ENCODE measurements at places on chromosomes 2 and 18. TPM values are rescaled to one million over a fixed set of nuclear protein-coding genes. Genes with fewer than 3 reads are reported as not detected.
A peak's percentile ranks its signal among the peaks of the same experiment; 100 is the strongest.

CYP27A1 gene
- total RNA-seq: not detected

BUB1 gene
- 61.7 TPM for total RNA-seq

GAREM1 gene
- total RNA-seq: not detected

TMEM37 gene
- total RNA-seq: not detected

WNT10A gene
- total RNA-seq: 0.28 TPM

CYBRD1 gene
- total RNA-seq: 4.7 TPM

TXNDC2 gene
- not detected for total RNA-seq

REG1B gene
- not detected for total RNA-seq

- no peak for DNase-seq
Observed at GRCh38 chr18:56009411-56009810, 421.4 kb upstream of the TCF4 start.

GRCh38 chr2:36245651-36246050 is 109.9 kb upstream of the CRIM1 start:
- DNase-seq: peak; percentile 64

- DNase-seq: peak; percentile 59
Observed at GRCh38 chr2:222730366-222730999, 59.0 kb downstream of the MOGAT1 start.

DNA sequence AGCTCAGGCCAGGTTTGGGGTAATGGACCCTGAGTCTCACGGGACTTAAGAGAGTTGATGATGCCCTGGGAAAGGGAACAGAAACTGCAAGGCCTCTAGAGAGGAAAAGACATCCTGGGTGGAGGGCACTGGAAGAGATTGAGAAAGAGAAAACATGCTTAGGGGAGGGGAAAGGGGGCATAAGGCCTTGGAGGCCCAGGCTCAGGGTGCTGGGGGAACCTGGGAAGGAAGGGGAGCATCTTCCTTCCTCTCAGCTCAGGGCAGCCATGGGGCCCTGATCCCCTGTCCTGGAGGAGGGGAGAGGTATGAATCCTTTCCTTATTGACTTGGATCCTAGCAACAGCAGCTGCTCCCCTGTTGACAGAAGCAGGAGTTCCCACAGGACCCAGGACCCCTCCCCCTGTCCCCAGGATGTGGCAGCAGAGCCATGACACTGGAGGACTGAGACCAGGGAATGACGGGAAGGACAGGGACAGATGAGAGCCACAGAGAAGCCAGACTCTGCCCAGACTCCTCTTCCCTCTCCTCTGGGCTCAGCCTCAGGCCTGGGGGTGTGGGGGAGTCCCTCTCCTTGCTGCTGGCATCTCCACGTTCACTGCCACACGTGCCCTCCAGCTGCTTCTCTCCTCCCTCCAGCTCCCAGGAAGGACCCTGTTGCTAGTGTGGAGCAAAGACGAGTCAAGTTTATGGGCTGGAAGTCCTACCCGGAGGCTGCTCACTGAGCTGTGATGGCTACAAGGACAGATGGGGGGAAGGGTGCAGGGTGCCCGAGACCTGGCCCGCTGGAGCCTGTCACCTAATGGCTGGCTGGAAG is 815 bp downstream of the GPBAR1 start:
- DNase-seq: no peak

DNA sequence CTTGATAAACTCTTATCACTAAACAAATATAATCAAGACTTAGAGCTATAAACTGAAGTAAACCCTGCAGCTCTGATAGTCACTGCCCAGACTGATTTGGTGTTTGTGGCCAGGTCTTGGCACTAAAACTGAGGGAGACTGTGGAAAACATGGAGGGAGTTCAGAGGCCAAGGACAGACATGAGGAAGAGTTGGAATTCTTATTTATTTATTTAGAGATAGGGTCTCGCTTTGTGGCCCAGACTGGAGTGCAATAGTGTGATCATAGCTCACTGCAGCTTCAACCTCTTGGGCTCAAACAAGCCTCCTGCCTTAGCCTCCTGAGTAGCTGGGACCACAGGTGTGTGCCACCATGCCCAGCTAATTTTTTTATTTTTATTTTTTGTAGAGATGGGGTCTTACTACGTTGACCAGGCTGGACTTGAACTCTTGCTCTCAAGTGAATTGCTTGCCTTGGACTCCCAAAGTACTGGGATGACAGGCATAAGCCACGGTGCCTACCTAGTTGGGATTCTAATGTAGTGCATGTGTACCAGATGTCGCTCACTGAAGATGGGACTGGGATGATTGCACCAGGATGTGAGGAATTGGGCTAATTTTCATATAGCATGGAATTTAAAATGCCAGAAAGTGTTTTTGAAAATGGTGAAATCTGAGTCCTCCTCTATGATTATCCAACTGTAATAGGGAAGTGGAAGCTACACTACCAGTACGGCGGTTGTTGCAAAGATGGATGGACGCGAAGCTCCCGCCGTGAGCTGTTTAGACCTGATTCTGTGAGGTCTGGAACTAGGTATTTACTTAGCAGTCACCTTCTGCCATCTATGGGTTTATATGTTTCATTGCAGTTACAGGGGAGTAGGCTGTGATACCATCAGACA is 52.7 kb upstream of the CTLA4 start:
- peak; percentile 84 for DNase-seq

- no peak for DNase-seq
Observed at GRCh38 chr2:127382831-127383230, 4.9 kb downstream of the MAP3K2 start.

- DNase-seq: no peak
Observed at GRCh38 chr2:168494190-168494711, 38.2 kb downstream of the CERS6 start.

DNA sequence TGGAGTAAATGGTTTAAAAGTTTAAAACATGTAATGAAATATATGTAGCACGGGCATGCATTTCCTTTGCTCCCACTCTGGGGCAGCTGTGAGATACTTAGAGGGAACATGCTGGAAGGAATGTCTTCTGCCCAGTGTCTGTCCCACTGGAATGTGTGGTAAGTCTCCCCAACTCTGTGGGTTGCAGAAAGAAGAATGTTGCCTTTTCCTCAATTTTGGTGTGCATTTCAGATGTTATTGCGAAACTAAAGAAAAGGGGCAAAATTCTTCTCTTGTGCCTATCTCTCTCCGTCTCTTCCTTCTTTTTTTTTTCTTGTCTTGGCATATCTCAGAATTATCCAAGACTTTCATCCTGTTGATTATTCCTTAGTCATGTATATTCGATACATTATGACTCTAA is 201.1 kb downstream of the SH3RF3 start:
- DNase-seq: no peak

All from activated CD4-positive, alpha-beta T cell treated with anti-CD3 and anti-CD28 coated beads, Interleukin-2, amount 10 ng/mL, durations not matched to agents 24 days and 14 days (primary cell).